Lung microvascular endothelial cell (primary cell): ENCODE measurements at places on chromosomes 16 and 17.

GRCh38 chr17:75315541-75316243 lies 26.5 kb upstream of the SLC25A19 start:
- no peak for DNase-seq

- no peak for DNase-seq
Measured at GRCh38 chr16:72442385-72443158, 270.6 kb upstream of the PMFBP1 start.

DNA sequence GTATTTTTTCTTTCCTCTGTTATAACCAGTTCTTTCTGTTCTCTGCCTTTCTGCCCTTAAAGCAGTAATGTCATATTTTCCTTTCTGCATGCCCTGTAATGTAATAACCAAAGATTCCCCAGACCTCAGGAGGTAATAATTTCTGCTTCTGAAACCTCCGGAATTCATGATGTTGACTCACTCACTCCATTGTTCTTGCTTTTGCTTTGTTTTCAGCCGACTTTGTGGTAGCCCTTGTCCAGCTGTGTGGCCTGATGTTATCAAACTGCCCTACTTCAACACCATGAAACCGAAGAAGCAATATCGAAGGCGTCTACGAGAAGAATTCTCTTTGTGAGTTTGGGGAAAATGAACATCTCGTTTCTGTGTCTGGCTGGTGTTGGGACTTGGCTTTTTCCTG lies 55.9 kb downstream of the CDK12 start:
- DNase-seq = peak; percentile 86

DNA sequence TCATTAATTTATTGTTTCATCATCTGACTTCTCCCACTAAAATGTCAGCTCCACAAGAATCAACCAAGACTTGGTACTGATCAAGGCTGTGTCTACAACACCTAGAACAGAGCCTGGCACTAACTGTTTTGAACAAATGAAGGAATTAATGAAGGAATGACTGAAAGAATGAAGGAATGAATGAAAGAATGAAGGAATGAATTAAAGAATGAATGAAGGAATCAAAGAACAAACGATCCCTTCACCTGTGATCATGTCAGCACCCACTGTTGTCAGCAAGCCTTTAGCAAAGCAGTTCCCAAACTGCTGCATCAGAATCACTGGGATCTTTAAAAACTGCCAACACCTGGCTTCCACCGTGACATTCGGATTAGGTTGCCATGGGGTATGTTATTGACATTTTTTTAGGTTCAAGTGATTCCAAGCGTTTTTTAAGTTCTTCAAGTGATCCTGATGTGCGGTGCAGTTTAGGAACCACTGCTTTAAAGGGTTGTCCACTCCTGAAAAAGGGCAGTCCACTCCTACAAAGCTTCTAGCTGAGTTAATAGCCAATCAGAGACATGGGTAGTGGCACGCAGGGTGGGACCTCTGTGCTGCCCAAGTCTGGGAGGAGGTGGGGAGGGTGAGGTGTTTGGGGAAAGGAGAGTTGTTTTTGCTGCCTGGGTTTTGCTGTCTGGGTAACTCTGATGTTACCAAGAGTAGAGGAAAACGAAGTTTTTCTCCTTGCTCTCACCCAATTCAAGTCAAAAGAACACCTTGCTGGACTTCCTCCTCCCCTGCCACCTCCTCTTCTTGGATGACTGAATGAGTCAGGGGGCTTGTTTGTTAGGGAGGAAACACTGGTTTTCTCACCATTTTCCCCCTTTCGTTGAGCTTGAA lies 89.7 kb downstream of the RAB11FIP4 start:
- DNase-seq = no peak

DNA sequence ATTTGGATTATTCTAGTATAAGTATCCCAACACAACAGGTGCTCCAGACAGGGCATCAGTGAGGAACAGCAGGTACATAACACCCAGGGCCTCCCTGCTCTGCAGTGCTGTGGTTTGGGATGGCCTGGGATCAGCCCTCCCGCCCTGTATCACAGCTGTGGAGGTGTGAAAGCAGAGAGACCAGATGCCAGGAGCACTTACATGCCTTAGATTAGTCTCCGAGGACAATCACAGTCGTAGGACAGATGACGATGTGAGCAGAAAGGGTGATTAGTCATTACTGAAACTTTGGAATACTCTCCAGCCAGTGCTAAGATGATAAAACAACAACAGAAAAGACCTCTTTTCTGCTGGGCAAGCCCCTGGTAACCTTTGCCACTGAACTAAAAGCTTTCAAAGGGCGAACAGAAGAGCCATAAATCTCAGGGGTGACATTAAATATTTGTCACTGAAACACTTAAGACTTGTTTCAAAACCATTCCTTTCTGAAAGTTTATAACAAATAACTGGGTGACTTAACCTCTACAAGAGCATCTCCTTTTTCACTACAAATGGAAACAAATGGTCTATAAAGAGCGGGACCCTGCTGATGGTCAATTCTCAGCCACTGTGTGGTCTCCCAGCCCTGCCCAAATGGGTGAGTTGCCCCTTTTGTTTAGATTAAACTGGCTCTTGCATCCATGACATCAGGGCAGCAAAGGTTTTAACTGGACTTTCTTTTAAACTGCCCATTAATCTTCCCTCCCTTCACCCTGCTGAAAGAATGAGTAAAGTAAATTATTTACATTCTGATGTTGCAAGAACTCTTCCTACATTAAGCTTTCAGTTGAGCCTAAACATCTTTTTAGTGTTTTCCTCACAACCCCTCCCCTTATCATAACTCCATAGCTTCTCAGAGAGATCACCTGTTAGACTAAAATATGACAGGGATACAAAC lies 183.1 kb upstream of the COX10 start:
- DNase-seq = no peak

GRCh38 chr17:37358098-37358829 lies 17.5 kb upstream of the C17orf78 start:
- peak; percentile 59 for DNase-seq

- DNase-seq = no peak
Measured at GRCh38 chr16:16924613-16925012, 545.7 kb downstream of the NPIPA7 start.

DNA sequence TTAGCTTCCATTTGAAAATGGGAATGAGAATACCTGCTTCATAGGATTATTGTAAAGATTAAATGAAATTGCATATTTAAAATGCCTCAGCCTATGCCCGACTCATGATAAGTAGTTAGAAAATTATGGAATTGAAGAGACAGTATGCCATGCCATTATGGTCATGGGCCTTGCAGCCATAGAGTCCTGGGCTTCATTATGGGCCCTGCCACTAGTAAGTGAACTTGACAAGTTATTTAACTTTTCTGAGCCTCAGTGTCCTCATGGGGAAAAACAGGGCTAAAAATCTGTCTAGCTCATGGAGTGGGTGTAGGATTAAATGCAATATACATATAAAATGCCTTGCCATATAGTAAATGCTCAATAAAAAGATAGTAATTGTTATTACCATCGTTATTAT lies 133.2 kb downstream of the NPIPB5 start:
- no peak for DNase-seq

- peak; percentile 83 for DNase-seq
Measured at GRCh38 chr16:86740906-86741799, 162.8 kb downstream of the FOXL1 start.

- DNase-seq = no peak
Measured at GRCh38 chr17:17722906-17723353, 41.7 kb downstream of the RAI1 start.

- DNase-seq = no peak
Measured at GRCh38 chr17:75693500-75694481, 26.7 kb downstream of the SAP30BP start.

DNA sequence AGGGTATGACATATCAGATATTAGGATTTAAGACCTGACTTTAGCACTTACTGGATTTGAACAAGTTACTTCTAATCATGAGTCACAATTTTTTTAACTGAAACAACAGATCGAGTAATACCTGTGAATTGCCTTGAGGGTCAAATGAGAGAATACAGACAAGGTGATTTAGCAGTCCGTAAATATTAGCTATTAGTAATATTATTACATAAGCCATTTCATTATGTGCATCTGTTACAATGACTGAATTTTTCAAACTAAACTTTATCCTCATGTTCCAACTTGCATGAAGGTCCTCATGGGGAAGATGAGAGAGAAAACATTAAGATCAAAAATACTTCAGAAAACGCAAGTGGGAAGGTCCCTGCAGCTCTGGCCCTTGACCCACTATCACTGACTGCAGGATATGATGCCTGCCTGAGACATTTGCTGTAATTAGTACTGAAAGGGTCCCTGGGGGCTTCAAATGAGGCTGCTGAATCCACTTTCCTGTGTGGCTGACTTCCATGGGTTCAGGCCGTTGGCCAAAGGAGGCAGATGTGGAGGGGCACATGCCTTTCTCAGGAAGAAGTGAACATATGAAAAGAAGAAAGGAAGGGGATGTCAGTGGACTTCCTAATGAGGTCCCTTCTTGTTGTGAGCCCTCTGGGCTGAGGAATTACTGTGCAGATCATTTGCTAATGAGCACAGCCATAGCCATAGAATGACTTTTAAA lies 441.7 kb downstream of the CDH11 start:
- no peak for DNase-seq

DNA sequence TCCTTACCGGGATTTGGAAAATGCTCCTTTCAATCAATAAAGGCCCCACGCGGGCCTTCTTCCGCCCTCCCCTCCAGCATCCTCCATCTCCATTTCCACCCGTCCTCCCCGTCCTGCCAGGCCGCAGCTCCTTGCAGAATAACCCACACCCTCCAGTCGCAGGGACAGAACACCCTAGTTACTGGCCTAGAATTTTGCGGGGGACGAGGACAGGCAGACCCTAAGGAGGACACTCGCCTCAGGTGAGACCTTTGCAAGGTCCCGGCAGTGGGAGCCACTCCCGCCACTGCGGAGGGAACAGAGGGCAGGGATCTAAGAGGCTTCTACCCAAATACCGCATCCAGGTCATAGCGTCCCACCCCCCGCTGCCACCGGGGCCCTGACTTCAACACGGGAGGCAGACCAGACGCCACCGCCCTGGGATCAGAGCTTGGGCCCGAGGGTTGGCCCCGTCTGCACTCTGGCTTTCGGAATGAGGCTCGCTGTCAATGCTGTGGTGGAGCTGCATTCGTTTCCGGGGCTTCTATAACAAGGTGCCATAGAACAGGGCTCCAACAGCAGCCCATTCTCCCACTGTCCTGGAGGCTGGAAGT lies 26.8 kb downstream of the SLC25A10 start:
- no peak for DNase-seq

- DNase-seq = peak; percentile 16
Measured at GRCh38 chr16:50025537-50025931, 509 bp downstream of the CNEP1R1 start.

DNA sequence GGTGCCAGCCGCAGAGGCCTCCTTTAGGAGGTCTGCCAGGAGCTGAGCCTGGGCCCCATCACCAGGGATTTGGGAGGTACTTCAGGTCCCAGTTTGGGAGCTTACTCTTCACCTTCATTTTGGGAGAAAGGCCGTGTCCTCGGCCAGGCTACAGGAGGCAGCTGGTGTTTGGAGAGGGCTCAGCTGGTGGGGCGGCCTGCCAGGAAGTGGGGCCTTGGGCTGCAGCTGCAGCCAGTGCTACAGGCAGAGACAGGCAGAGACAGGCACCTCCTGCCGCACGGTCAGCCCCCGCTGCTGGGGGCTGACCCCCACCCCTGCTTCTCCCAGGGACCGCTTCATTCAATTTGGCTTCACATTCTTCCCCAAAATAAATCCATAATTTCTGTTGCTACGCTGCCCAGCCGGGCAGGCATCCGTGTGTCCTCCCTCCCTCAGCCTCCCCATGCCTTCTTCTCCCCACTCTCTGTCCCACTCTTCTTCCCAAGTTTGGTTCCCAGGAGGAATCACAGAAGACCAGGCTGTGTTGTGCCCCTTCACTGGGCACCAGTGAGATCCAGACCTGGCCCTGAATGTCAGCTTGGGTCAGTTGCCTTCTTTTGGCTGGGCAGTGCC lies 6.1 kb downstream of the TMEM235 start:
- no peak for DNase-seq

DNA sequence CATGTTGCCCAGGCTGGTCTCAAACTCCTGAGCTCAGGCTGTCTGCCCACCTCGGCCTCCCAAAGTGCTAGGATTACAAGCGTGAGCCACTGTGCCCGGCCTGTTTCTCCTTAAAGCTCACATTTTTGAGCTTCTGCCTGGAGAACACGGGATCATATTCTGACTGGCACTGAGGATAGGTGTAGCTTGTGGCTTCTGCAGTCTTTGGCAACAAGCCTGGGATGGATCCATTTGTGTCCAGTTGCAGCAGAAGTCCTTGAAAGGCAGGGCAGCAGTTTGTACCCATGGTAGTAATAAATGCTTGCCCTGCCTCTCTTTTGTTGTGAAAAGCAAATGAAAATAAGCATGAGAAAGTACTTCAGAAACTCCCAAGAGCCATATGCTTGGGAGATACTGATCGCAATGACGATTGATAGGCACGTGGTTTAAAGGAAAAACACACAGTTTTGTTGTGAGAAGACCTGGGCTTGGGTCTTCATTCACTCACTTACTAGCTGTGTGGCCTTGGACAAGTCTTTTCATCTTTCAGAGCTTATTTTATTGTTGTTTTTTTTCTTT lies 3.1 kb upstream of the CORO7 start:
- no peak for DNase-seq

- DNase-seq = no peak
Measured at GRCh38 chr16:13289515-13289914, 388.1 kb downstream of the SHISA9 start.

DNA sequence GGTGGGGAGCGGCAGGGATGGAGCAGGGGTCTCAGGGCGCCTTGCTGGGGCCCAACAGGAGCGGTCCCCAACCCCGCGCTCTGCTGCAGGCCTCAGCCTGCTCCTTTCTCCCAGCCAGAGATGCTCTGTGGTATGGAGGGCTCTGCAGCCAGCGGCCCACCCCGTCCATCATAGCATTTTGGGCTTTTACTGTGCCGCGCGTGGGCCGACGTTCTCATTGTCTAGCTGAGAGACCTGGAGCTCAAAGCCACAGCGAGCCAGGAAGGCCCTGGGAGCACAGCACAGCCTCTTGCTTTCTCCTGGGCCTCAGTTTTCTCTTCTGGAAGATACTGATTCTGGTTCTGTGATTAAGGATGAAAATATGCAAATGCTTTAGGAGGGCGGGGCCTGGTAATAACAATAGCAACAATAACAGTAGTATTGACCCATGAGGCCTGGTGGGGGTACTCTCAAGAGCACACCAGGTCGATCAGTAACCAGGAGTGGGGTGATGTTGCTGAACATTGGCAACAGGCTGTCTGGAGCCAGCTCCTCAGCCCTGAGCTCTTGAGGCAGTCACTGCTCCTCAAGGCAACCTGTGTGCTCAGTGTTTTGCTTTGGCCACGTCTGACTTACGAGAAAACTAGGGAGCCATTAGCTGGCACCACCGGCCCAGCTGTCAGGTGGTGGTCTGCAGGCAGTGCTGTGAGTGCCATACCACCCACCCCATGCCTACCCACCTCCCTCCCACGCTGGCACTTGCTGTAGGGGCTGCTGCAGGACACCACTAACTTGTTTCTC lies 1.1 kb upstream of the RASD1 start:
- DNase-seq = no peak

DNA sequence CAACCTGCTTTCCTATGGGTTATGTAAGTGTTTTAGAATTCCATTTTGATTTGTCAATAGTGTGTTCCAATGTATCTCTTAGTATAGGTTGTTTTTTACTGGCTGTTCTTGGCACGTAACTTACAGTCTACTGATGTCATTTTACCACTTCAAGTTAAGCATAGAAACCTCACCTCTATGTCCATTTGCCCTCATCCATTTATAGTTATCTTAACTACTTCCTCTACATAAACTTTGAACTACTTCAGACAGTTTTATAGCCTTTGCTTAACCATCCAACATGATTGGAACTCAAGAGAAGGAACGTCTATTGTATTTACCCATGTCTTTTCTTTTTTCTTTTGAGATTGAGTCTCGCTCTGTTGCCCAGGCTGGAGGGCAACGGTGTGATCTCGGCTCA lies 64.5 kb upstream of the GNG13 start:
- DNase-seq = no peak
